CD4-positive, alpha-beta T cell treated with Interferon alpha-2 for 1 hour (primary cell): ENCODE measurements at places on chromosomes 12 and 14.

GRCh38 chr12:105331805-105332251, 1.3 kb downstream of the C12orf75 start:
- DNase-seq: peak; percentile 34

GRCh38 chr14:26992403-26993115, 394.7 kb upstream of the NOVA1 start:
- DNase-seq: no peak

DNA sequence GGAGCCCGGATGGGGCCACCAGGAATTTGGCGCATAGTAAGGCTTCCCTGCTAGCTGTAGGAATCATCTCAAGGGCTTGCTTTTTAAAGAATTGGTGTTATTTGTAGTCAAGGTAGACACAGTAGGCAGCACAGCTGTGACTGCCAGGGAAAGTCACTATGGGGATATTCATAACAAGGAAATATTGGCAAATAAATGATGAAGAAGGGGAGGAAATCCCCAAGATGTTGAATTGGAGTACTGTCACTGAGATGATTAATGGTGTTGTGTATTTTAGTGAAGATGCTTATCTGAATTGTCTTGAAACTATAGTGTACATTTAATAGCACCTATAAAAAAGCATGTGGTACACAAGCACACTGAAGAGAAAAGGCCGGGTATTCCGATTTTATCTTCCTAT, 118.9 kb downstream of the NPAS3 start:
- DNase-seq: no peak

DNA sequence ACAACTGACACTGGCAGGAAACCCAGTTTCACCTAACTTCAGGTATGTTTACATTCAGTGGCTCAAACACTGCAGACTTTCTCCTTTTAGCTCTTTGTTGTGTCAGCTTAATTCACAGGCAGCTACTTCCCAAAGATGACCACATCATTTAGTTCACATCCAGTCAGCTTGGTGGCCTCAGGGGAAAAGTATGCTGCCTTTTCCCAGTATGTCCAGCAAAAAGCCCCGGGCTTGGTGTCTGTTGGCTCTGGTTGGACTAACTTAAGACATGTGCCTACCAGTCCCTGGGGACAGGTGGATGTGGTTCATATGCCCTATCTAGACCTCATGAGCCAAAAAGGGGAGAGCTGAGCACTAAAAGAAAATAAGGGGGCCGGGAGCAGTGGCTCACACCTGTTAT, 56.4 kb downstream of the GOLGA5 start:
- no peak for DNase-seq

- DNase-seq: no peak
Observed at GRCh38 chr14:99232714-99233214, 39.2 kb downstream of the BCL11B start.

DNA sequence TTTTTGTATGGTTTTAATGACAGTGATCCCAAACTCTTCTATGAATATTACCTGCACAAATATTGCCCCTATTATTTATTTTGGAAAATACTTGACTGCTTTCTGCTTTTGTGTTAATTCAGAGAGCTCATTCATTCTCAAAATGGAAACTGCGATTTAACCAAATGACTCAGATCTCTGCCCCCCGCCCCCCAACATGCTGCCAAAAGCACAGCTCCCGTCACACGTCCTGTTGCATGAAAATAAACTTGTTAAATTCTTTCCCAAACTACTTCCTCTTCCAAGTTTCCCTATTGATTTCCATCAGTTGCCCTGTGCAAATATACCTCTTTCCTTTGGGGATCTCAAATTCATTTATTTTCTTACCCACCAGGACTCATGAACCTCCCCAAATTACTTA, 18.0 kb upstream of the NRDE2 start:
- no peak for DNase-seq

GRCh38 chr12:127286281-127286680, 980.7 kb upstream of the TMEM132C start:
- no peak for DNase-seq

- DNase-seq: no peak
Observed at GRCh38 chr12:71282020-71282419, 124.2 kb upstream of the TSPAN8 start.

DNA sequence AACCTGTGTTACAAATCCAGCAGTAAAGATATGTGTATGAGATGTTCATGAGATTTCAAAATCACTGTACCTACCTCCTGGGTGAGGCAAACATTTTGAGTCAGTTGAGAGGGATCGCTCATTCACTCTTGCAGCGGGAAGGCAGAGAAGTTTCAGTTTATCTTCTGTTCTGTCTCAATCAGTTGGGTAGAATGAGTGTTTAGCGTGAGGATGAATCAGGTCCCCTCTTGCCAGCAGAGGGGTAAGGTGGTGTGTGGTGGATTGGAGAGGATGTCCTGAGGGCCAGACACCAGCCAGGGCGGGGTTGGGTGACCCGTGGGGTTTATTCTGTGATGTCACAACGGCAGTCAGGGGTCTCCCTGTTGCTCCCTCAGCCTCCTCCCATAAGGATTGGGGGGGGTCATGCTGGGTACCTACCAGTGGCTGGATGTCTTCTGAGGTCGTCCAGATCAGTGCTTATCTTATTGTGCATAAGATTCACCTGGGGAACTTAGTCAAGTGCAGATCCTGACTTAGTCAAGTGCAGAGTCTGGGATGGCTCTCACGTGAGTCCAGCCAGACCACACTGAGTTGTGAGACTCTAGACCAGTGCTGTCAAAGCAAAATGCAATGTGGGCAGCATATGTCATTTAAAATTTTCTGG, at the start of gene GSG1:
TSS of gene GSG1 (minus strand) at position 277 of the 643 bp plus-strand sequence. CDS start at position 122, 155 bp downstream.
- no peak for DNase-seq

GRCh38 chr12:64730588-64730969, 28.6 kb downstream of the GNS start:
- peak; percentile 13 for DNase-seq

DNA sequence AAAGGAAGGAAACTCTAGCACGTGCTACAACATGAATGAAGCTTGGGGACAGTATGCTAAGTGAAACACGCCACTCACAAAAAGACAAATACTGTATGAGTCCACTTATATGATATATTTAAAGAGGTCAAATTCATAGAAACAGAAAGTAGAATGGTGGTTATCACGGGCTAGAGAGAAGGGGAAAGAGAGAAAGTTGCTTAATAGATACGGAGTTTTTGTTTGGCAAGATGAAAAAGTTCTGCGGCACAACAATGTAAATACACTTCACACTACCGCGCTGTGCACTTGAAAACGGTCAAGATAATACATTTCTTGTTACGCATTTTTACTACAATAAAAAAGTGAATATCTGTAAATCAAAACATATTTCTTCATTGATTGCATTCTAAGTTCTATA, 37.3 kb downstream of the FBLN5 start:
- no peak for DNase-seq

DNA sequence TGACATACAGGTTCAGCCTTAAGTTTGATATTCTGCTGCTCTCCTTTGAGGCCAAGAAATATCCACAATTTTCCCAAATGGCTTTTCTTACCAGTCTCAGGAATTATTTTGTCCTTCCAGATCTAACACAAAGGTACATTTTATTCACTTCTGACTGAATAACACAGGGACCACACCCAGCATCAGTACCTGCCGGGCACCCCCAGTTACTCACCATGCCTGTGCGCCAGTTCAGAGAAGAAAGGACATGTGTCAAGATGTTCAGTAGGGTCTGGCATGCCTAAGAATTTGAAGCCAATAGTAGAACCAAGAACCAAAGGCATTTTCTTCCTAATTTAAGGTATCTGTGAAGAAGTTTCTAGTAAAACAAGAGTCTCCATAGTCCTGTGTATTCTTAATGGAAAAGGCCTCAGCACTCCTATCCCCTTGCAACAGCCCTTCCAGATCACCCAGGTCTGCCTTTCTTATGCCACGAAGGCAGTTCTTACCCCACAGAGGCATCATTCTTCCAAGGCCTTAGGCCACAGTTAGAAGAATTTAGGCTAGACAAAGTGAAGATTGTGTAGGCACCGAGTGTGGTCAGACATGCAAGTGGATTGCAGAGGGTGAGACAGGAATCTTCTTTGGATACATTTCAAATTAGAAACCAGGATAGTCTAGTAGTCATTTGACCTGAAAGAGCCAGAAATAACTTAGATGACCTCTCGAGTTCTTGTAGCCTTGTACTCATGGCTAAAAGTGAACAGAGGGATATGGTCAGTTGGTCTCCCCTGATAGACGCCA, 140.1 kb upstream of the HIF1A start:
- DNase-seq: no peak

DNA sequence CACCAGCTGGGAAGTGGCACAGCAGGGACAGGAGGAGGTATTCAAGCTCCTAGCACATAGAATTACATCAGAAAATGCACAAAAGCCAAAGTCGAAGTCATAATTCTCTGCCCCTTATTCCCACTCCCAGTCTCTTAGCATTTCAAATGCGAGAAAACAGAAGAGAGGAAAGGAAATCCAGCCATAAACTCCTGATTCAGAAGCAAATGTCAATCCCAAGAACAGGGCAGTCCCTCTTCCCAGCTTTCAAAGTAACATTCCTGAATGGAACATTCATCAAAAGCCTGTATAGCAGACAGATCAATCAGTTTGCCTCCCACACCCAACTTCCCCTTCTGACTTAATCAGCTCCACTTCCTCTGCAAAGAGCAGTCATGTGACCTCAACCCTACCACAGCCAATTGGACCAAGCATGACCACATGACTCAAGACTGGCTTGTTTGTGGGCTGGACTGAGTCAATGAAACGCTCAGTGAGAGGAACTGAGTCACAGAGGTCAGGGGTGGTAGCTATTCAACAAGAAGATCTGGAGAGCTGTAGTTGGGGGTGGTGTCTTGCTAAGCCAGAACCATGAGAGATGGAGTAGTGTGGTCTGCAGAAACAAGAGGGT, 41.4 kb upstream of the TUNAR start:
- DNase-seq: no peak

- DNase-seq: no peak
Observed at GRCh38 chr12:93741659-93742109, 64.5 kb downstream of the CRADD start.
